ENCODE measurements at places on chromosomes 11 and 22. TPM values are rescaled to one million over a fixed set of nuclear protein-coding genes. Genes with fewer than 3 reads are reported as not detected.

SLC36A4 gene
- total RNA-seq, result 5.5 TPM

GRCh38 chr11:34021977-34022735 lies 29.4 kb upstream of the CAPRIN1 start:
- no peaks in the 10 kb centered on the region for H3K4me1 ChIP-seq
- H3K27ac ChIP-seq, result no peak overlapping the region
- no peak for DNase-seq
- H3K36me3 ChIP-seq, result no peaks in the 10 kb centered on the region

FAM83F gene
- 2.4 TPM for total RNA-seq

DNA sequence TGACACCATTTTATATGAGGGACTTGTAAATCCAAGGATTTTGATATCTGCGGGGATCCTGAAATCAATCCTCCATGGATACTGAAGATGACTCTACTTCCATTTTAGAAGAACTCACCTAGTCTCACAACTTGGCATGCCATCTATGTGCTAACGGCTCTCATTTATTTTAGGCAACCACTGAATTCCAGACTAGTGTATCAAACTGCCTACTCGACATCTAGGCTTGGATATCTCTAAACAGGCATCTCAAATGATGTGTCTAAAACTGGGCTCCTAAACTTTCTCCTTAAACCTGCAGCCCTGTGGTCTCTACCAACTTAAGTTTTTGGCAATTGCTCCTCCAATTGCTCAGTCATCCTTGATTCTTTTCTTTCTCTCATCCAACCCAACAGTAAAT lies 31.2 kb upstream of the CLNS1A start:
- H3K4me3 ChIP-seq, result no peak overlapping the region
- H3K27ac ChIP-seq, result no peak overlapping the region
- no peaks in the 10 kb centered on the region for H3K27me3 ChIP-seq
- peaks cover 34% of the 10 kb centered on the region for H3K36me3 ChIP-seq
- no peaks in the 10 kb centered on the region for H3K4me1 ChIP-seq

PVALB gene
- total RNA-seq, result 0.47 TPM

DNA sequence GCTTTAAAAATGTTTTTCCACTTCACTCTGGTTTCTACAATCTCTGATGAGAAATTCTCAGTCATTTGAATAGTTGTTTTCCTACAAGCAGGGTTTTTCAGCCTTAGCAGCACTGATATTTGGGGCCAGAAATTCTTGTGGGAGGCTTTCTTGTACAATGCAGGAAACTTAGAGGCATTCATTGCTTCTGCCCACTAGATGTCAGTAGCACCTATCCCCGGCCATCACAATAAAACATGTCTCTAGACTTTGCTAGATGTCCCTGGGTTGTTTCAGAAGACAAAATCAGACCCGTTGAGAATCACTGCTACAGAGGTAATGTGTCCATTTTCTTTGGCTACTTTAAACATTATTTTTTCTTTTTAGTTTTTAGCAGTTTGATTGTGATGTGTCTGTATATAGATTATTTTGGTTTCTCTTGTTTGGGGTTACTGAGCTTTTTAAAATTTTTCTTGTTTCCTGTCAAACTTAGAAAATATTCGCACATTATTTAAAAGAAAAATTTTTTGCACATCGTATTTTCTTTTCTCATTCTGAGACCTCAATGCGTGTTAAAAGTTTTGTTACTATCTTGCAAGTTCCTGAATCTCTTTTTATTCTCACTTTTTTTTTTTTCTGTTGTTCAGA lies 60.8 kb upstream of the CCDC179 start:
- H3K36me3 ChIP-seq, result no peaks in the 10 kb centered on the region
- H3K4me1 ChIP-seq, result no peaks in the 10 kb centered on the region
- peak; percentile 15 for DNase-seq
- no peak overlapping the region for H3K27ac ChIP-seq
- no peak overlapping the region for H3K4me3 ChIP-seq

- no peaks in the 10 kb centered on the region for H3K36me3 ChIP-seq
- H3K27me3 ChIP-seq, result no peaks in the 10 kb centered on the region
- no peak overlapping the region for H3K27ac ChIP-seq
- H3K4me1 ChIP-seq, result no peaks in the 10 kb centered on the region
These were observed 6.9 kb upstream of the WEE1 start for GRCh38 chr11:9566561-9567063.

PTPRCAP gene
- total RNA-seq, result 198 TPM

GRCh38 chr11:119709638-119710346 lies 19.2 kb downstream of the NECTIN1 start:
- peaks cover 60% of the 10 kb centered on the region for H3K4me1 ChIP-seq
- no peaks in the 10 kb centered on the region for H3K27me3 ChIP-seq
- DNase-seq, result no peak
- H3K27ac ChIP-seq, result no peak overlapping the region
- no peaks in the 10 kb centered on the region for H3K36me3 ChIP-seq
- H3K4me3 ChIP-seq, result no peak overlapping the region

TESMIN gene
- total RNA-seq, result 2.0 TPM

- peaks cover 25% of the 10 kb centered on the region for H3K4me1 ChIP-seq
- no peaks in the 10 kb centered on the region for H3K27me3 ChIP-seq
- DNase-seq, result no peak
- H3K36me3 ChIP-seq, result peaks cover 45% of the 10 kb centered on the region
These were observed 349 bp downstream of the TSSC4 start for GRCh38 chr11:2400762-2401435.

SMIM35 gene
- total RNA-seq, result 0.05 TPM

- no peaks in the 10 kb centered on the region for H3K4me1 ChIP-seq
- no peaks in the 10 kb centered on the region for H3K27me3 ChIP-seq
- no peak overlapping the region for H3K4me3 ChIP-seq
These were observed 506.1 kb downstream of the BRD1 start for GRCh38 chr22:49321477-49322055.

- no peaks in the 10 kb centered on the region for H3K4me1 ChIP-seq
- peaks cover 4% of the 10 kb centered on the region for H3K36me3 ChIP-seq
These were observed 14.3 kb upstream of the HPX start for GRCh38 chr11:6455070-6455469.

DNA sequence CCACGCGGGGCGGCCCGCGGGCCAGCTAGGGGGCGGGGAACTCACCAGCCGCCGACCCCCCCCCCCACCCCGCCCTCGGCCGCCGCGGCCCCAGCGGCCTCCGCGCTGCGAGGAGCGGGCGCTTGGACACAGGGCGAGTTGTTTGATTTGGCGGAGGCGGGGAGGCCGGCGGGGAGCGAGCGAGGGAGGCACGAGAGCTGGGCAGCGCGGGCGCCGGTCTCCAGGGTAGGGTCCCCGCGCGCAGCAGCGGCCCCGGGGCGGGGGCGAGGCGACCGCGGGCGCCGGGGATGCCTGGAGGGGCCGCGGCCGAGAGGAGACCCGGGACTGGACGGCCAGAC lies 64.4 kb downstream of the NAV2 start:
- H3K4me1 ChIP-seq, result no peaks in the 10 kb centered on the region
- peak overlapping the region; percentile 16 for H3K4me3 ChIP-seq
- H3K27ac ChIP-seq, result no peak overlapping the region
- H3K27me3 ChIP-seq, result peaks cover 25% of the 10 kb centered on the region
- DNase-seq, result no peak
- no peaks in the 10 kb centered on the region for H3K36me3 ChIP-seq

GRCh38 chr11:75492181-75492820 lies 33.4 kb downstream of the GDPD5 start:
- no peaks in the 10 kb centered on the region for H3K27me3 ChIP-seq
- DNase-seq, result peak; percentile 57
- no peak overlapping the region for H3K27ac ChIP-seq
- peaks cover 3% of the 10 kb centered on the region for H3K4me1 ChIP-seq
- no peak overlapping the region for H3K4me3 ChIP-seq
- no peaks in the 10 kb centered on the region for H3K36me3 ChIP-seq

TECTA gene
- total RNA-seq, result 0.19 TPM

CTSF gene
- total RNA-seq, result 4.7 TPM

GRCh38 chr11:112928136-112928535 lies 33.1 kb upstream of the NCAM1 start:
- no peaks in the 10 kb centered on the region for H3K27me3 ChIP-seq
- no peak overlapping the region for H3K4me3 ChIP-seq
- H3K4me1 ChIP-seq, result no peaks in the 10 kb centered on the region
- no peak for DNase-seq
- no peaks in the 10 kb centered on the region for H3K36me3 ChIP-seq

GRCh38 chr11:65589444-65590239 lies 6.0 kb downstream of the KCNK7 start:
- H3K36me3 ChIP-seq, result peaks cover 39% of the 10 kb centered on the region
- peak overlapping the region; percentile 11 for H3K27ac ChIP-seq

DNA sequence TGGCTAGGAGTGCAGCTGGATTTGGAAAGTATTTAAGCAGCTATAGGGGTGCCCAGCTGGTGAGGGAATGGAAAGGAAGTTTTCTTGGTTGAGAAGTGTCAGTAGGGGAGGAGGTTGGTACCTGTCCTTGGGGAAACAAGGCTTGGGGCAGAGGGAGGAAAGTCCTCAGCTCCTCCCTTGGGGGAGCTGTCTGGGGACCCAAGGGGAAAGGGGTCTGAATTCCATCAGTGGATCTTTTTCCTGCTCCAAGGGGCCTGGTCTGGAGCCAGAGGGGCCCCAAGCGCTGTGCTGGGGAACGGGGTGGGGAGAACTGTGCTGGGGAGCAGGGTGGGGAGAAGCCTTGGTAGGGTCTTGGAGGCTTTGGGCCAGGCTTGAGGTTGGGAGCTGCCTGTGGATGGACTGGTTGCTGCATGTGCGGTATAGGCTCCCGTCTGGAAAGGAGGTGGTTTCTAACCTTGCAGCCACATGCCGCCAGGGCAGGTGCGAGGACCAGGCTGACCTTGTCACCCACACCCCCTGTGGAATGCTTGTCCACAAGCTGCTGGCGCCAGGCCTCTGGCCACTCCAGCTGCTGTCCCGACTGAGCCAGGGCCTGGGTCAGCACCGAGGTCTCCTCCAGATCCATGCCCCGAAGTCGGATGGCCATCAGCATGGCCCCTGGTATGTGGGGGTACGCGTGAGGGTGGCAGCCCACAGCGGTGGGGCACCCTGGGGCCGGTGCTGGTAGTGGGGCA lies 963 bp downstream of the TYMP start:
- H3K4me3 ChIP-seq, result peak overlapping the region; percentile 50

GPR83 gene
- 0.14 TPM for total RNA-seq

KCNJ1 gene
- 0.19 TPM for total RNA-seq

DNA sequence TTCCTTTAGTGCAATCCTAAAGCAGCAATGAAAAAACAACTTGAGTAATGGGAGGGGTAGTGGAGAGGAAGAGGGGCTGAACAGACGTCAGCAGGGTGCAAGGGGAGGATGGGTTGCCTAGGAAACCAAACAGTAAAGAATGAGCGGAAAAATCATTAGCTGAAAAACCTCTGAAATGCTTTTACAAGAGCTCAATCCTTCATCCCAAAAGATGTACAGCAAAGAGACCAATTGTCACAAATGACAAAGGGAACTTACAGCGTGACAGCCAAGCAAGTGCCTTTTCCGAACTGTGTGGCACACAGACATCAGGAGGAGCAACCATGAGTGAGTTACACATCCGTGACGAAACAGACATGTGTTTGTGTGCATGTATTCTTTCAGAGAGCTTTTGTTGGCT lies 104.6 kb downstream of the SIK3 start:
- peaks cover 7% of the 10 kb centered on the region for H3K4me1 ChIP-seq
- no peak overlapping the region for H3K27ac ChIP-seq
- no peak for DNase-seq
- H3K4me3 ChIP-seq, result no peak overlapping the region

GRCh38 chr11:114195981-114196731 lies 100.0 kb upstream of the NNMT start:
- no peak for DNase-seq
- H3K4me3 ChIP-seq, result no peak overlapping the region
- no peaks in the 10 kb centered on the region for H3K36me3 ChIP-seq
- H3K4me1 ChIP-seq, result peaks cover 8% of the 10 kb centered on the region

DNA sequence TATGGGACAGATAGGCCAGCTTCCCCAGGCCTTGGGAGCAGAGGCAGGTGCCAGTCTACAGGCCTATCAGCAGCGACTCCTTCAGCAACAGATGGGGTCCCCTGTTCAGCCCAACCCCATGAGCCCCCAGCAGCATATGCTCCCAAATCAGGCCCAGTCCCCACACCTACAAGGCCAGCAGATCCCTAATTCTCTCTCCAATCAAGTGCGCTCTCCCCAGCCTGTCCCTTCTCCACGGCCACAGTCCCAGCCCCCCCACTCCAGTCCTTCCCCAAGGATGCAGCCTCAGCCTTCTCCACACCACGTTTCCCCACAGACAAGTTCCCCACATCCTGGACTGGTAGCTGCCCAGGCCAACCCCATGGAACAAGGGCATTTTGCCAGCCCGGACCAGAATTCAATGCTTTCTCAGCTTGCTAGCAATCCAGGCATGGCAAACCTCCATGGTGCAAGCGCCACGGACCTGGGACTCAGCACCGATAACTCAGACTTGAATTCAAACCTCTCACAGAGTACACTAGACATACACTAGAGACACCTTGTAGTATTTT lies 26.6 kb upstream of the L3MBTL2 start:
- no peak overlapping the region for H3K27ac ChIP-seq
- H3K4me3 ChIP-seq, result no peak overlapping the region
- H3K36me3 ChIP-seq, result peaks cover 52% of the 10 kb centered on the region
- no peak for DNase-seq

P2RX6 gene
- 0.66 TPM for total RNA-seq

DNA sequence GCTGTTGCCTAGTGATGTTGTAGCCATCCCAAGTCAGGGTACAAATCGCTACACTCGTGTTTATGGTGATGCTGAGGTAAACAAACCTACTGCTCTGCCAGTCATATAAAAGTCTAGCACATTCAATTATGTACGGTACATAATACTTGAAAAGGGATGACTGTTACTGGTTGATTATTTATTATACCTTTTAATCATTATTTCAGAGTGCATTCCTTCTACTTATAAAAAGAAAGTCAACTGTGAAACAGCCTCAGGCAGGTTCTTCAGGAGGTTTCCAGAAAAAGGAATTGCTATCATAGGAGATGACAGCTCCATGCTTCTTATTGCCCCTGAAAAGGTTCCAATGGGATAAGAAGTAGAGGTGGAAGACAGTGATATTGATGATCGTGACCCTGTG lies 652.5 kb upstream of the KIRREL3 start:
- H3K4me1 ChIP-seq, result no peaks in the 10 kb centered on the region
- H3K4me3 ChIP-seq, result no peak overlapping the region
- H3K27me3 ChIP-seq, result no peaks in the 10 kb centered on the region
- no peak for DNase-seq
- H3K36me3 ChIP-seq, result no peaks in the 10 kb centered on the region

FXYD6 gene
- total RNA-seq, result 25.7 TPM

DNA sequence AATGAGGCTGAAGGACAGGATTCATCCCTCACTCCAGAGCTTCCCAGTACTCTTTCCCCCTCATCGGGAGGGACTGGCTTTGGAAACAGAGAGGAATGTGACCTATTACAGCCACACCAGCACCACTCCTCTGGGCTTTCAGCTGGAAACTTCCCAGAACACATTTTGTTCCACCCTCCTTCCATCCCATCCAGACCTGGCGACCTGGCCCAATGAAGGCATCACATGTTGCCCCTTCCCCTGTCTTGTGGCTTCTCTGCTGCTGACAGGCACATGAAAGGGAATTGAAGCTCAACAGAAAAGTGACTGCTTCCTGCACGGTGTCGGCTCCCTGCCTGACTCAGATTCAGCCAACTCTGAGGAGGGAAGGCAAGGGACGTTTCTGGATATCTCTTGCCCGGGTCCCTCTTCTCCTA lies 19.1 kb downstream of the IRAG1 start:
- no peaks in the 10 kb centered on the region for H3K36me3 ChIP-seq
- peak overlapping the region; percentile 8 for H3K4me3 ChIP-seq
- no peak overlapping the region for H3K27ac ChIP-seq

GRCh38 chr11:128411812-128412211 lies 175.5 kb downstream of the ETS1 start:
- no peaks in the 10 kb centered on the region for H3K36me3 ChIP-seq
- H3K27me3 ChIP-seq, result no peaks in the 10 kb centered on the region
- H3K27ac ChIP-seq, result peak overlapping the region; percentile 69
- H3K4me1 ChIP-seq, result peaks cover 6% of the 10 kb centered on the region
- DNase-seq, result peak; percentile 64
- H3K4me3 ChIP-seq, result no peak overlapping the region

C11orf65 gene
- total RNA-seq, result 1.8 TPM

All from thymus (tissue), 14 donors.